GM23338 (cell line): ENCODE measurements at places on chromosomes 5 and 9. TPM values are rescaled to one million over a fixed set of nuclear protein-coding genes. Genes with fewer than 3 reads are reported as not detected.

The SLCO6A1 gene
- 3.1 TPM in 1 of 2 replicates, not detected in the other for total RNA-seq

The OCLN gene
- total RNA-seq: 61.6 and 79.7 TPM in 2 replicates

The SLC25A2 gene
- not detected in 2 replicates for total RNA-seq

The PTGR1 gene
- 21.9 and 24.7 TPM in 2 replicates for total RNA-seq

The MEGF10 gene
- total RNA-seq: 28.3 and 45.1 TPM in 2 replicates

The ENTREP1 gene
- total RNA-seq: 10.0 and 11.6 TPM in 2 replicates

The PTPDC1 gene
- total RNA-seq: 10.0 and 10.6 TPM in 2 replicates

The PCDHB12 gene
- total RNA-seq: 3.7 and 4.3 TPM in 2 replicates

- H3K4me1 ChIP-seq: peaks cover 3% of the 10 kb centered on the region; the same call in 1 of the 2 replicates
- no peaks in the 10 kb centered on the region for H3K27me3 ChIP-seq
- H3K4me3 ChIP-seq: no peak overlapping the region
- DNase-seq: no peak
- no peaks in the 10 kb centered on the region for H3K36me3 ChIP-seq
- H3K27ac ChIP-seq: no peak overlapping the region
Observed at GRCh38 chr5:168844922-168845296, 265.7 kb upstream of the PANK3 start.

DNA sequence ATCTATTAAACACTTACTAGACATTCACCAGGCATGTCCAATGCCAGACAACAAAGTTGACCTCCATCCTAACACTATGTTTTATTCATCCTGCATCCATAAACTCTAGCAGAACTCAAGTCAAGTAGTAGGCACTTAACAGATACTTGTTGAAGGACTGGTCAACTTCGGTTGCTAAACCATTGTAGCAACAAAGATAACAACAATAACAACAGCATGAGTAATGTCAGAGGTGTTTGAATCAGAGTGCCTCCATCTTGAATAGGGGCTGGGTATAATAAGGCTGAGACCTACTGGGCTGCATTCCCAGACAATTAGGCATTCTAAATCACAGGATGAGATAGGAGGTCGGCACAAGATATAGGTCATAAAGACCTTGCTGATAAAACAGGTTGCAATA lies 180.5 kb upstream of the ZNF462 start:
- H3K27ac ChIP-seq: no peak overlapping the region
- H3K27me3 ChIP-seq: no peaks in the 10 kb centered on the region
- peaks cover 36% of the 10 kb centered on the region for H3K4me1 ChIP-seq
- no peak overlapping the region for H3K4me3 ChIP-seq
- no peaks in the 10 kb centered on the region for H3K36me3 ChIP-seq

- DNase-seq: no peak
- H3K27me3 ChIP-seq: no peaks in the 10 kb centered on the region
- H3K4me1 ChIP-seq: no peaks in the 10 kb centered on the region
Observed at GRCh38 chr5:37490931-37491330, 111.8 kb downstream of the WDR70 start.

DNA sequence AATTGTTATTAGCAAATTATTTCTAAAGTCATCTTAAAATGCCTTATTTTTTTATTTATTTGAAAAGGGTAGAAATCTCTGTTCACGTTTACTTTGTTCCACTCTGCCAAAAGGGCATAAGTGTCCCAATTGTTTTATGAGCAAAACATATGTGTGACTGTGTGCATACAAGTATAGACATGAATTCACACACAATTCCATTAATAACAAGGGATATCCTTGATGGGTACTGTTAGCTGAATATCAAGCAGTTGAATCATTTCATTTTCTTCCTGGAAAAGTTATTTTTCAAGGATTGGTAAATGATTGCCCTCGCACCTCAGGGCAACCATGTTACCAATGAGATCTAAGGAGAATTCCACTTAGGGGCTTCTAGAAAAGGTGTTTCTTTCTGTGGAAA lies 92.1 kb upstream of the TAF11L2 start:
- H3K27ac ChIP-seq: no peak overlapping the region
- H3K36me3 ChIP-seq: no peaks in the 10 kb centered on the region
- DNase-seq: no peak
- peaks cover 24% of the 10 kb centered on the region for H3K27me3 ChIP-seq

DNA sequence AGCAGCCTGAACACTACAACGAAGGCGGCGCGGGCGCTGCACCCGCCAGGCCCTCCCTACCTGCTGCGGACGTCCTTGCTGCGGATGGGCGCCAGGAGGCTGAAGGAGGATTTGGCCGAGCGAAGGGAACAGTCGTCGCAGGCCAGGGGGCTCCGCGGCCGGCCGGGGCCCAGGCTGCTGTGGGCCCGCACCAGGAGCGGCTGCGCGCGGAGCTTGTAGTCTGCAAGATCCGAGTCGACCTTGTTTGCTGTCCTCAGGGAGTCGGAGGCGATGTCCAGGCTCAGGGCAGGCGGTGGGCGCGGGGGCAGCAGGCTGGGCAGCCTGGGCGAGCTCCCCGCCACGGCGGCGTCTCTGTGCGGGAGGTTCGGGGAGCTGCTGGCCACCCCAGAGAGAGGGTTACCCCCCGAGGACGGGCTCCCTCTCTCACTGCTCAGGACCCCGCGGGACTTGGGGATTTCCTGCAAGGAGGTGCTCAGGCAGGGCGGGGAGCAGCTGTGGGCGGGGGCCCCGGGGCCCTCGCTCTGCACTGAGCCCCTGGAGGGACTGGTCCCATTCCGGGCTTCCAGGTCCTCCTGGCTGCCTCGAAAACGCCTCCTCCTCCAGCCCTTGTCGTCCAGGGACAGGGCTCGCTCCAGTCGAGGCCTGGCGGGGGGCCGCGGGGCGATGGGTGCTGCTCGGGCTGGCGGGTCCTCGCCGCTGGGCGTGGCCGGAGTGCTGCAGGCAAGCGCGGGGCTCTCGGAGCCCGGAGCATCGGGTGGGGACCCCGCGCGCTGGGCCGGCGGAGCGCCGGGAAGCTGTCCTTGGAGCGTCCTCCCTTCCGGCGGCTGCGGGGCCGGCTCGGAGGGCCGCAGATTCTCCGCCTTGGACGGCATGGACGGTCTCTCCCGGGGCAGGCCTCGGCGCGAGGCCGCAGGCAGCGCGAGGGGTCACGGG lies 831 bp downstream of the INPP5E start:
- H3K36me3 ChIP-seq: peaks cover 8% of the 10 kb centered on the region
- H3K4me3 ChIP-seq: peak overlapping the region; percentile 85
- H3K27me3 ChIP-seq: no peaks in the 10 kb centered on the region
- peak; percentile 66 for DNase-seq
- no peak overlapping the region for H3K27ac ChIP-seq

GRCh38 chr5:83472508-83473345 lies 1.2 kb downstream of the VCAN start:
- DNase-seq: peak; percentile 74
- no peaks in the 10 kb centered on the region for H3K27me3 ChIP-seq
- peak overlapping the region; percentile 86 for H3K27ac ChIP-seq
- H3K4me1 ChIP-seq: peaks cover 43% of the 10 kb centered on the region

- no peak for DNase-seq
Observed at GRCh38 chr9:127177231-127177630, 54.8 kb upstream of the ANGPTL2 start.

DNA sequence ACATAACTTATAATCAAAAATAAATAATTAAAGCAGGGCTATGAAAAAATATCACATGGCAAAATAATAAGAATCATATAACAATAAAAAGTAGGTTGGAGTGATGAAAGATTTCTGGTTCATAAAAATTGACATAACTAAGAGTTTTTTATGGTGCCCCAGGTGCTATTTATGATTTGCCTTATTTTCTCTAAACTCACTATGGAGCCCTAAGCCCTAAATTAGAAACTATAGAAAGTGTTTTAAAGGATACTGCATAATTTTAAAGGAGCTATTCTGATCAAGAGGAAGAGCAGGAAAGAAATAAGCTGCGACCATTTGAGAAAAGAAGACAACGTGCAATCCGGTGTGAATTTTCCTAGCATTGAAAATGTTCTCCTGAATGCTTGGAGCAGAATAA lies 635.0 kb upstream of the DMAC1 start:
- H3K36me3 ChIP-seq: no peaks in the 10 kb centered on the region
- no peak overlapping the region for H3K27ac ChIP-seq
- no peak for DNase-seq
- H3K4me1 ChIP-seq: peaks cover 19% of the 10 kb centered on the region
- no peak overlapping the region for H3K4me3 ChIP-seq

- H3K36me3 ChIP-seq: no peaks in the 10 kb centered on the region
- no peaks in the 10 kb centered on the region for H3K27me3 ChIP-seq
- H3K4me3 ChIP-seq: no peak overlapping the region
- H3K4me1 ChIP-seq: no peaks in the 10 kb centered on the region
- DNase-seq: peak; percentile 77
- H3K27ac ChIP-seq: no peak overlapping the region
Observed at GRCh38 chr5:138065102-138065501, 18.7 kb upstream of the WNT8A start.

DNA sequence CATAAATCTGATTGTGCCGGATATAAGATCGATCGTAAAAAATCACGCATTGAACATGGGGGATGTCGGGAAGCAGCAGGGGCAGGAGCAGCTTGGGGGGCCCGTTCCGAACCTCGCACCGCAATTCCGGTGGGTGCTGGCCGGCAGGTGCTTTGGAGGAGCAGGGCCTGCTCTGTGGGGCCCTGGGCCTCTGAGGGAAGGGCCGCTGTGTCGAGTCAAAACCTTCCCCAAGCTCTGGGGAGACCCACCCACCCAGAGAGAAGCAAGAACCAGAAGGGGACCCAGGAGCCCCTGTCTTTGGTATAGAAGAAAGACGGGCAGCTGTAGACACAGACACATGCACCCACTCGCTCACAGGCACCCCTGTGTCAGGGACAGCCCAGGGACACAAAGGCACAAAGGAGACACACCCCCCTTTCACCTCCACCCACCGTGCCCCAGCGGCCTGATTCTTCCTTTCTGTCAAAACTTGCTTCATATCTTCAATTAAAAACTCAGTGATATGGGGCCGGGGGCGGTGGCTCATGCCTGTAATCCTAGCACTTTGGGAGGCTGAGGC lies 49.4 kb upstream of the ZBTB43 start:
- H3K36me3 ChIP-seq: no peaks in the 10 kb centered on the region
- H3K4me3 ChIP-seq: no peak overlapping the region
- no peak overlapping the region for H3K27ac ChIP-seq
- DNase-seq: no peak
- H3K4me1 ChIP-seq: no peaks in the 10 kb centered on the region

DNA sequence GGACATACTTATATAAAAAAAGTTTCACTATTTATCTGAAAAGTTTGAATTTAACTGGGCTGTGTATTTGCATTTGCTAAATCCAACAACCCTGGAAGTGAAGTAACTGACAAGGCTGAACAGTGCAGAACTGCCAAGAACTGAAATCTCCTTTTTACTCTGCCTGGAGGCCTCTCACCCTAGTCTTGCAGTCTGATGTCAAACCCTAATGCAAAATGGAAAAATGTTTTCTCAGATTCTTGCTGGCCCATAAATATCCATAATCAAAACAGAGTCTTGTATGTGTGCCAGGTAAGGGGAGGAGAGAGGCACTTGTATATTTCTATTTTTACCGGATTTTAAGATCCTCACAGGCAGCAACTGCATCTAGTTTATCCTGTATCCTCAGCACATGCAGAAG lies 432.7 kb upstream of the KLF4 start:
- no peak overlapping the region for H3K4me3 ChIP-seq
- no peaks in the 10 kb centered on the region for H3K4me1 ChIP-seq
- no peaks in the 10 kb centered on the region for H3K27me3 ChIP-seq
- DNase-seq: no peak

GRCh38 chr5:40676613-40677343 lies 2.9 kb upstream of the PTGER4 start:
- peak; percentile 29 for DNase-seq
- H3K27ac ChIP-seq: no peak overlapping the region
- no peak overlapping the region for H3K4me3 ChIP-seq
- no peaks in the 10 kb centered on the region for H3K36me3 ChIP-seq
- peaks cover 9% of the 10 kb centered on the region for H3K4me1 ChIP-seq

GRCh38 chr5:152622628-152623027 lies 217.5 kb upstream of the NMUR2 start:
- no peaks in the 10 kb centered on the region for H3K4me1 ChIP-seq
- no peaks in the 10 kb centered on the region for H3K36me3 ChIP-seq
- no peak overlapping the region for H3K4me3 ChIP-seq
- no peak overlapping the region for H3K27ac ChIP-seq

DNA sequence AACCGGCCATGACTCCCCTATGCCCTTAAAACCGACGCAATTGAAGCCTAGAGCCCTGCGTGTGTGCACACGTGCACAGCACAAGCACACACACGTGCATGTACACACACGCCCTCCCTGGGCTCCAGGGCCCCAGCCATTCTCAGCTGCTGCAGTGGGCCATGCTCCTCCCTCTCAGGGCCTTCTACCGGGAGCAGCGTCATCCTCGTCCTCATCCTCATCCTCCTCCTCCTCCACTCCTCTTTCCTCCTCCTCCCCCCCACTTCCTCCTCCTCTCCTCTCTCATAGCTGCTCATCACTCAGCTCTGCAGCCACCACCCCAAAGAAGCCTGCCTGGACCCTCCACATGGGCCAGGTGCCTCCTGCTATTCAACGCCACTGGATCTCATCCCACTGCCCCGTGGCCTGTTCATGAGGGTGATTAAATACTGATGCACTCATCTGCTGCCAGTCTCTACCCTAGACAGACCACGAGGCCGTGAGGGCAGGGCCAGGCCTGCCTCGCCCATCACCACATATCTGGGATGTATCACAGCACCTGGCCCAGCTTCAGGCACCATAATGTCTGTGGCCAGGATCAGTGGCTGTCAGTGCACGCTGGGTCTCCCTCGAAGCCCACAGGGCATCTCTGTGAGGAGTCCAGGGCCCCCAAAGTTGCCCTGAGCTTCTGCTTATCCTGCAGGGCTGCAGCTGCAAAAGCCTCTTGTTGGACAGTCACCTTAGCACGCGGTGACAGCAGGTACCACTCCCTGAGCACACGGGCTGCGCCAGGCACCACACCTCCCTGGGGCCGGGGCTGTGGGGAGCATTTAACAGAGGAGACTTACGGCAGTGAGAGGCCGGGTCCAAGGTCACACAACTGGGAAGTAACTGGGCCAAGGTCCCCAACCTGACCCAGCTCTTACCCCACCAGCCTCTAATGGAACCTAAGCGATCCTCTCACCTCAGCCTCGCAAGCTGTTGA lies 9.8 kb downstream of the FAM78A start:
- H3K4me3 ChIP-seq: no peak overlapping the region
- H3K27me3 ChIP-seq: no peaks in the 10 kb centered on the region
- H3K27ac ChIP-seq: no peak overlapping the region
- peaks cover 5% of the 10 kb centered on the region; the same call in 1 of the 2 replicates for H3K4me1 ChIP-seq
- DNase-seq: no peak
- no peaks in the 10 kb centered on the region for H3K36me3 ChIP-seq
